ENCODE measurements at places on chromosomes 1 and 21.

GRCh38 chr1:30750731-30751291 lies 6.8 kb downstream of the LAPTM5 start:
- DNase-seq = no peak

DNA sequence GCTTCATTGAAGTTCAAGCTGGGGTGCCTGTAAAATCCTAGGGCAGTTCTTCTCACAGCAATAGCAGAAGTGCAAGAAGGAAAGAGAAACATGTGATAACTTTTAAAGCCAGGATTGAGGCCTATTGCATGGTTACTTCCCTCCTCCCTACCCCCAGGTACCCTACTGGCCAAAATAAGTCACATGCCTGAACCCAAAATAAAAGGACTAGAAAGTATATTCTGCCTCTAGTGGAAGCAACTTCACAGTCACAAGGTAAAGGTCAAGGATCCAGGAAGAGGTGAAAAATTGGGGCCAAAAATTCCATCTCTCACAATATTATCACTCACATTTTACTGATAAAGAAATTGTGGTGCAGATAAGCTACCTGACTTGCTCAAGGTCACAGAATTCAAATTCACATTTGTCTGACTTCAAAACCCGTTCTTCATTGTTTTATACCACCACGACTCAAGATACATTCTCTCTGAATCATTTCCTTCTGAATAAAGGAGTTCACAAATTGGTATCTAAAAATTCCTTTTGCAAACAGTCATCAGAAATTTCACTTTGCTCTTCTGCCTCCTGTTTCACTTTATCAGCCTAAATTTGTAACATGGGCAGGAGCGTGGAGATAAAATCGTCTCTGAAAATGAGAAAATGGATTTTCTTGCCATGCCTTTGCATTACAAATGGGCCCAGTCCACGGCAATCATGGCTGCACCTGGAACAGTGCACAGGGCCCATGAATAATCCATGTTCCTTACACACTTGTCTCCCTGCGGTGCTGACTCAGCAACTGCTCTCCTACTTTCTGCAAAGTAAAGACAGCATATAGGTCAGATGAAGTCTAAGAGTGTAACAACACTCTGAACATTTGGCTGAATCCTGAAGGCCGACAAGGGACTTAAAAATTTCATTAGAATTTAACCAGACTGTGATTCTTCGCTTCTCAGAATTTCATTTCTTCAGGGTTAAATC lies 485.3 kb upstream of the NFIA start:
- peak; percentile 45 for DNase-seq

GRCh38 chr1:200242110-200243041 lies 167.5 kb downstream of the ZNF281 start:
- no peak for DNase-seq

GRCh38 chr1:26945728-26946127 lies 14.5 kb downstream of the KDF1 start:
- DNase-seq = no peak

DNA sequence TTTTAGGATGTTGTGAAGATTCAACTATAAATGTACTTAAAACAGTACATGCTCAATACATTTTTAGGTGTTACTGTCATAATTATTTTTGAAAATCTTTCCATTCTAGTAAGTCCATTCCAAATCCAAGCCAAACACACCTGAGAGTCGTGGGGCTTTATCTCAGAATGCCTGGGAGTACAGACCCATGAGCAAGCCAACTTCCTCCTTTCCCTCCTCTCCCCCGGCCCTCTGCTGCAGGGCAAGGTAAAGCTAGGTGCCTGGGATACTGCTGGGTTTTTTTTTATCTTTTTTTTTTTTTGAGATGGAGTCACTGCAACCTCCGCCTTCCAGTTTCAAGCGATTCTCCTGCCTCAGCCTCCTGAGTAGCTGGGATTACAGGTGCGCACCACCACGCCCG lies 16.5 kb downstream of the TMEM51 start:
- DNase-seq = peak; percentile 11

DNA sequence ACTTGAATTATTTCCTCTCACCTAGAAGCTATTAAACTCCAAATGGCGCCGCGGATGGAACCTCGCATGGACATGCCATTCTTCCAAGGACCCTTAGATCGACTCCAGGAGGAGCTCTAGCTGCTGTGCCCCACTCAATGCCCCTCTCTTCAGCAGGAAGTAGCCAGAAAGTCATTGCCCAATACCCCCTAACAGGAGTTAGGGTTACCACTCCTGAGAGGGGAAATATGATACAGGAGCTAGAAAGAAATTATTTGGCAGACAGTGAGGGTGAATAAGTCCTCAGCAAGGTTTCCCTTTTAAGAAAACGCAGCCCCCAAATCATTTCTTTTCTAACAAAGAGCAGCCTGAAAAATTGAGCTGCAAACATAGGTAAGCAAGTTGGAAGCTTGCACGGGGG lies 28.6 kb downstream of the TFB2M start:
- DNase-seq = no peak

GRCh38 chr1:10071640-10072039 lies 38.9 kb downstream of the UBE4B start:
- no peak for DNase-seq

DNA sequence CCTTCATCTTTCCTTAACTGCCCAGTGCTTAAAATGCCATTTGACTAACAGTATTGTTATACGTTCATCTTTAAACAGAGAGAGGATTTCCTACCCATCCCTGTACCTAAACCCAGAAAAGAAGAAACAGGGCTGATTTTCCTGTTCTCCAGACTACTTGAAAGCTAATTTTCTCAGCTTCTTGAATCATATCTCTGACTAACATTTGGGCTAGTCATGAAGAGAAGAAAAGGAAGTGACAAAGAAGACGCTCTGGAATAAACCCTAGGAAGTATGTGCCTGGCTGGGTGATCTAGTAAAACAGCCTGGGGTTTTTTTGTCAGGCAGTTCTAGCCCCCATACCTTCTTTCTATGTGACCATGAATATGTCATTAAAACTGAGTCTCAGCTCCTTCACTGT lies 44.8 kb upstream of the SGIP1 start:
- peak; percentile 19 for DNase-seq

DNA sequence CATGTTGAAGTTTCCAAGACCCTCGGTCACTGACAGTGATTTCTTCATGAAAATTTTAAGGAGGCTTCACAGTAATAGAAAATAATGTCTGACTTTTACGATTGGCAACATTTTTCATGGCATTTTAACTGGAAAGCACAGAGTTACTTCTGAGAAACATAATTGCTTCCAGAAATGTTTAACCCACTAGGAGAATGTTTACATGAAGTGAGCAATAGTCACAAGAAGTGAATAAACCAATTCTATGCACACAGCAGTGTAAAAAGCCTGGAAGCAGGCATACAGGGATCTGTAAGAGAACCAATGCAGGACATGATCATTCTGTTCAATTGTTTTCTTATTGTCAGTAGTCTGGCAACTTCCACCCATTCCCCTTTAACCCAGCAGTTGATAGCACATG lies 316.2 kb upstream of the CXADR start:
- no peak for DNase-seq

GRCh38 chr1:165168467-165168866 lies 188.0 kb downstream of the LMX1A start:
- no peak for DNase-seq

GRCh38 chr1:101379950-101380349 lies 143.1 kb downstream of the S1PR1 start:
- peak; percentile 38 for DNase-seq

DNA sequence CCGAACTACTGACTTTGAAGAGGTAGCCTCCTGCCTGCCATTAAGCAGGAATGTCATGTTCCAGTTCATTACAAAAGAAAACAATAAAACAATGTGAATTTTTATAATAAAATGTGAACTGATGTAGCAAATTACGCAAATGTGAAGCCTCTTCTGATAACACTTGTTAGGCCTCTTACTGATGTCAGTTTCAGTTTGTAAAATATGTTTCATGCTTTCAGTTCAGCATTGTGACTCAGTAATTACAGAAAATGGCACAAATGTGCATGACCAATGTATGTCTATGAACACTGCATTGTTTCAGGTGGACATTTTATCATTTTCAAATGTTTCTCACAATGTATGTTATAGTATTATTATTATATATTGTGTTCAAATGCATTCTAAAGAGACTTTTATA lies 159.8 kb upstream of the SGIP1 start:
- DNase-seq = no peak

DNA sequence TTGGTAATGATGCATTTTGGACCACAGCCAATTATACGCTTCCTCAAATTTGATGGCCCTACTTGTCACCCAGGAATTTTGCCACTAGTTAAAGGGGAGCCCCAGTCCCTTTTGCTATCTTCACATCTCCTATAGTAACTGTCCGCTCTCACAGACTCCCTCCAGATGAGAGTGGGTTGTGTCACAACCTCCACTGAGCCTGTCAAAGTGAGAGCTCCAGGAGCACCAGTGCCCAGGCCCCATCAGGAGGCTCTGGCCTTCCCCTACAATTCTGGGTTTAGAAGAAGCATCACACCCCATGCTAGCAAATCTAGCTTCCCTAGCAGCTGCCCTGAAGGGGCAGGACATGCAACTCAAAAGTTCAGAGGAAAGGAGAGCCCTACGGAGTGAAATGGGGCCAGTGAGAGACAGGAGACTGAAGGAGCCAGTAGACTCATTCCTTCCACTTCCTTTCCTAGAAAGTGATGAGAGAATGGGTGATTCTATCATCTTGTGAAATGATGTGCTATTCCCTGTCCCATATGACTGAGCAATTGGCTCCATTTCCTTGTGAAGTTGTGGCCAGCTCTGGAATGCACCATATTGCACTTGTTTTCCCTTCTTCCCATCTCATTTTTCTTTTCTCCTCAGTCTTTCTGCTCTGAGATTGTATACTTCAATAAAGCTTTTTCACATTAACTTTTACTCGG lies 541.3 kb downstream of the DPYD start:
- DNase-seq = no peak

DNA sequence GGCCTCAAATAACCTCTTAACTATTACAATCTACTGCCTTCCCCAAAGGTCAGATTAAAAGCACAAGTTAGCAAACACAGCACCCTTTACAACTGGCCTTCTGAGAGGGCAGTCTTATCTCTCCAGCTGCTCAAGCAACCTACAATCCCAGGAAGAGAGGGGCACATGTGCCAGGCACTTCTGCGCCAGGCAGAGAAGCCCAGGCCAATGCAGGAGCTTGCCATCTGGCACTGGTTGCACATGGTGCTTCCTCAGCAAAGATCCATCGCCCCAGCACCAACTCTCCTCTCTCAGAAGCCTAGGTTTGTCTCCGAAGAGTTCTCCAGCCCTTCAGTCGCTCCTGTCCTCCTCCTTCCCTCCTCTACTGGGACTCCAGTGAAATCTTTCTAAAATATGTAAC lies 2.5 kb downstream of the STK40 start:
- no peak for DNase-seq

DNA sequence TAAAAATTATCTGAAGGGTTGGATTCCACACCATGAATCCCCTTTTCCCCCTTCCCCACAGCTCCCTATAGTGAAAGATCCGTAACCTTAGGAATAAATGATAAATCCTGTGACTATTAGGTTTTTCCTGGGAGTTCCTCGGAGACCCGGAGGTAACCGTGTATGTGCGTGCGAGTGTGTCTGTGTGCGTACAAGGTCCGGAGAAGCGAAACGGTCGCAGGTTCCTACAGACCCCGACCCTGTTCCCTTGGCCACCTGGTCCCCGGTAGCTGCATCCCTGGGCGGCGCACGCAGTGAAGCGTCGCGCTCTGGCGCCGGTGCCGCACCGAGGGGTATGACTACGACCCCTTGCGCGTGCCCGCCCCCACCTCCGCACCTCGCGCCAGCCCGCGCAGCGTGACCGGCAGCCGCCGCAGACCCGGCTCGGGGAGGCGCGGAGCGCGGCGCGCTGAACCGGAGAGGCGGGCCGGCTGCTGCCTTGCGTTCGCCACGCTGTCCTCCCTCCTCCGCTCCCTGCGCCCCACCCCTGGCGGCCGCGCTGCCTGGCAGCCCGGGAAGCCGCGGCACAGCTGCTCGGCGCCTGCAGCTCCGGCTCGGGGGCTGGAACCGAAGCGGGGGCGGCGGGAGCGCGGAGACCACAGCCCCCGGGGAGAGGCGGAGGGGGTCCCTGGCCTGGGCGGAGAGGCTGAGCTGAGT lies at the start of gene AK5:
Gene AK5 (plus strand): TSS at position 529 of the 696 bp plus-strand sequence. CDS start 295 bp downstream, outside the sequence.
- no peak for DNase-seq

- no peak for DNase-seq
Measured at GRCh38 chr1:77016386-77016985, 149.2 kb downstream of the ST6GALNAC5 start.

GRCh38 chr1:205371871-205372660 lies 15.3 kb upstream of the KLHDC8A start:
- DNase-seq = no peak

DNA sequence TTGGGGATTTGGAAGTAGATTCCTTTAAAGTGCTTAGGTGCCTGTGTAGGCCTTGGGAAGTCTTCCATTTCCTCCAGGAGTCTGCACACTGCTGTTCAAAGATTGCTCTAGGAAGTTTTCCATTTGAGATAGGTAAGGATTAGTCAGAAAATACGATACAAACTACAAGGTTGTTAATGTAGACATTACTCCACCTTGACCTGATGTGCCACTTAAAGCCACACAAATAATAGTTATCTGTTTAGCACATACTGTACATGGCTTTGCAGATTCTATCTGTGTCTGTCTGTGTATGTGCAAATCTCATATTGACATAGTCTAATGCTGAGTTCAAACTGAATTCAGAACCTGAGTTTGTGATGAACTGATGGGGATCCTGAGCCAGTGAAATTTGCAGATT lies 118.4 kb downstream of the RHOU start:
- no peak for DNase-seq

DNA sequence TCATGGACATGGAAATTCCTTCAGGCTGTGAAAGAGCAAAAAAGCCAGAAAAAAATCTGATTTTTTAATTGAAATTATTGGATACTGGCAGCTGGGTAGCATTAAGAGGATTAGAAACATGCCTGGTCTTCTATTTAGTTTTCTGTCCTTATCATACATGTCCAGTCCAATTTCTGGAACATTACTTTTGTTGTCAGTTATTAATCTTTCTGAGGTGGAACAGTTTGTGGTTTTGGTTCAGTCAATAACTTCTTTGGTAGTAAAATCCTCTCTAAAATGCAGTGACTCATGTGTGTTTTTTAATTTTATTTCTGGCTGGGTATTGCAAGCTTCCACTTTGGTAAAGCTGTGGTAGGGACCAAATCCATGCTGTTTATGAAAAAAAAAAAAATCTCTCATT lies 687.0 kb upstream of the ADGRL2 start:
- DNase-seq = peak; percentile 16
